Naive thymus-derived CD4-positive, alpha-beta T cell (primary cell): ENCODE measurements at places on chromosomes 13 and 19.

DNA sequence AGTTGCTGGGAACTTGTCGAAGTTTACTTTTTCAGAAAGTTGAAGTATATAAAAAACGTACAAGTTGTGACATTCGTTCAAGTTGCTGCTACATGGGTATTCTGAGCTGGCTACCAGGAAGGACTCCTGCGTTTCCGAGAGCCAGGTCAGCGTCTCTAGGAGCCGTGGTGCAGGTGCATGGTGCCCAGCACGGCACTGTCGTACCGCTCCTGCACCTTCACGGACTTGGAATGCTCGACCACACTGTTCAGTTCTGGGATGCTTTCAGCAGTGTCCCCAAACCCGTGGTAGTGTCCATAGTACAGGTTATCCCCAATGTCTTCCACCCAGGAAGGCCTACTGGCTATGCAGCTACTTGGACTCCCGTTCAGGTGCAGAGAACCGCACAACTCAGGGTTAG, 35.4 kb downstream of the ANKRD10 start:
- DNase-seq, result no peak

GRCh38 chr19:28605501-28606268, 607.3 kb downstream of the UQCRFS1 start:
- no peak for DNase-seq

DNA sequence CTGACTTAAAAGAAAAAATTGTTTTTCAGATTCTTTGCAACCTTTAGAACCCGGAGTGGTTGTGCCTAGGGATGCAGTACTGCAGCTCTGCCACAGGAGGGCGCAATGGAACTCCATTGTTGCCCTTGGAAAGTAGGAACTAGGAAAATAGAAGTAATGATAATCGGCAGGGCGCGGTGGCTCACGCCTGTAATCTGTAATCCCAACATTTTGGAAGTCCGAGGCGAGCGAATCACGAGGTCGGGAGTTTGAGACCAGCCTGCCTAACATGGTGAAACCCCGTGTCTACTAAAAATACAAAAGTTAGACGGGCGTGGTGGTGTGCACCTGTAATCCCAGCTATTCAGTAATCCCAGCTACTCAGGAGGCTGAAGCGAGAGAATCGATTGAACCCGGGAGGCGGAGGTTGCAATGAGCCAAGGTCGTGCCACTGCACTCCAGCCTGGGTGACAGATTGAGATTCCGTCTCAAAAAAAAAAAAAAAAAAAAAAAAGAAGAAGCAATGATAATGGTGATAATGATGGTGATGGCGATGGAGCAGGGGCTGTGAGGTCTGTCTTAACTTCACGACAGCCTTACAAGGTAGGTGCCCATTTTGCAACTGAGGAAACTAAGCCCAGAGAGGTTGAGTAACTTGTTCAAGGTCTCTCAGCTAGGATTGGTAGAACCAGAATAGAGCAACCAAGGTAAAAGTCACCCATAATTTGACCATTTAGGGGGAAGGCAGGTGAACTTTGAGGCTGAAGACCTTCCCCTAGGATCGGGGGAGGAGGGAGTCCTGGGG, 5.5 kb upstream of the ADAMTS10 start:
- peak; percentile 53 for DNase-seq

- DNase-seq, result no peak
Measured at GRCh38 chr13:37701306-37701705, 102.7 kb upstream of the POSTN start.

- DNase-seq, result no peak
Measured at GRCh38 chr13:59445812-59446211, 717.9 kb downstream of the DIAPH3 start.

- no peak for DNase-seq
Measured at GRCh38 chr13:49858178-49858856, 65.8 kb upstream of the KPNA3 start.
